ENCODE measurements at places on chromosomes 7 and 10.
A peak's percentile ranks its signal among the peaks of the same experiment; 100 is the strongest.

GRCh38 chr10:106312087-106312486, 852.4 kb downstream of the SORCS1 start:
- no peak for DNase-seq

DNA sequence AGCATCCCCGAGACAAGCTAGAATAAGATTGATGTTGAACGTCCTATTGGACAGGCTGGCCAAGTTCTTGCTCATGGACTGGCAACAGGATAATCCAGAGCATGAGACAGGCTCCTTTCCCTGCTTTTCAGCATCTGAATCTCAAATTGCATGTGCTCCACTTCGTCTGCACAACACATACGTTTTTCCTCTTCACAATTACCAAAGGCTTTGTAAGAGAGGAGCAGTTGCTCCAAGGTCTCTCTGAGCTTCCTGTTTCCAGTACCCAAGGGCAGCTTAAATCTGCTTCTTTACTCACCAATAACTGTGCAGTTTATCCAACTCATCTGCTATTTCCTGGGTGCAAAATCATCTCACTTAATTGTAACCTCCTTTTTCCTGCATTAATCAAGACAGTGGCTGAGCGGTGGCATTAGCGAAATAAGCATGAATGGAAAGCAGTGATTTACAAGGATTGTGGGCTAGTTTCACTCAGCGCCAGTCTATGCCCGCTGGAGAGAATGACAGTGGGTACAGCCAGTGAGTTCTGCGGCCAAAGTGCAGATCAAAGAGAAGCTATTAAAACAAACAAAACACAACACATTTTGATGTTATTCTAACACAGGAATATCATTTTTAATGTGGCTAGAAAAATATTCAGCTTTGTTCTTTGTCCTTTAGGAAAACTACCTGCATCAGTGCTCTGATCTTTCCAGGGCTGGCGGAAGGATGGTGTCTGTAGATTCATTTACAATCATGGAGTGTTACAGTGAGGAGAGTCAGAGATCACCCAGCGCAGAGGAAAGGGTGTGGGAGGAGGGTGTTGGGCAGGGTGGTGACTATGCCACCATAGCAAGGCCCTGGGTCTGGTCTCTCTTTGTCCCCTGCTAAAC, 79.8 kb downstream of the CHN2 start:
- DNase-seq = no peak

DNA sequence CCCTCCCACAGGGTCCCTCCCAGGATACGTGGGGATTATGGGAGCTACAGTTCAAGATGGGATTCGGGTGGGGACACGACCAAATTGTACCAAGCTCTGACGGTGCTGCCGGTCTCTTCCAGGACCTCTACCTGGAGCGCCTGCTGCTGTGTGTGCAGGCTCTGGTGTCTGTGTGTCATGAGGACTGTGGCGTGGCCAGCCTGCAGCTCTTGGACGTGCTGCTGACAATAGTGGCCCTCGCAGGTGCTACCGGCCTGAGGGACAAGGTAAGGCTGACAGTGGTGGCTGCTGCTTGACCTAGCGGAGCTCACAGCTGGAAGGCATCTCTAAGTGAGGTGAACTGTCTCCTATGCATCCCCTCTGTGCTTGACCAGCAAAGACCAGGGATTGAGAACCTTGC, 34.5 kb upstream of the PRKAR1B start:
- no peak for DNase-seq

- DNase-seq = no peak
Measured at GRCh38 chr10:91424016-91424415, 13.9 kb downstream of the HECTD2 start.

DNA sequence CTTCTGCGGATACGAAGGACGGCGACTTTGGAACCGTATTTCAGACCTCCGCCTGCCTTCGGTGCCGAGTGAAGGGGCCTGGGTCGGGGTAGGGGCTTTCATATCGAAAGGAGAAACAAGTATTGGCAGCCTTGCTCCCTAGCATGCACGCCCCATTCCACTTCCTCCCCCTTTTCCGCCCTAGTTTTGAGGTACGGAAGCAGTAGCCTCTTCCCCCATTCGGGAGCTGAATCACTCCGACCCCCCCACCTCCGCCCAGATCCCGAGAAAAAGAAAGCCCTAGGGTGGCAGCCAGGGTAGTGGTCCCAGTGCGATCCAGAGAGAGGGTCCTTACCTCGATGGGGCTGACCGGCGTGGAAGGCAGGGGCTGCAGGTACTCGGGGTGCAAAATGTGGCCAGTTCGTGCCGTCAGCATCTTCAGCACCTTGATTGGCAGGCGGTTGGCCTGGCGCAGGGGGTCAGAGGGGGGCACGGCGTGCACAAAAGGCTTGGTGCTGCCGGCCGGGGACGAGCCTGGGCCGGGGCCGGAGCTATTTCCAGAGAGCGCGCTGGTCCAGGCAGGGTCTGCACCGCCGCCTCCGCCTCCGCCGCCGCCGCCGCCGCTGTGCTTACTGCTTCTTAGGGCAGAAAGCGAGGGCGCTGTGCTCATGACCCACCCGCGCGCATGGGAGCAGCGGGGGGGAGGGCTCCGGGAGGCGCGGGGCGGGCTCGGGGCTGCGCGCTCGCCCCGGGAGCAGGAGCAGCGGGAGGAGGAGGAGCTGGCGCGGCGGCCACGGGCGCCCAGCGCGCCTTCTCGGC, 594 bp downstream of the ZNF503 start:
- no peak for DNase-seq

DNA sequence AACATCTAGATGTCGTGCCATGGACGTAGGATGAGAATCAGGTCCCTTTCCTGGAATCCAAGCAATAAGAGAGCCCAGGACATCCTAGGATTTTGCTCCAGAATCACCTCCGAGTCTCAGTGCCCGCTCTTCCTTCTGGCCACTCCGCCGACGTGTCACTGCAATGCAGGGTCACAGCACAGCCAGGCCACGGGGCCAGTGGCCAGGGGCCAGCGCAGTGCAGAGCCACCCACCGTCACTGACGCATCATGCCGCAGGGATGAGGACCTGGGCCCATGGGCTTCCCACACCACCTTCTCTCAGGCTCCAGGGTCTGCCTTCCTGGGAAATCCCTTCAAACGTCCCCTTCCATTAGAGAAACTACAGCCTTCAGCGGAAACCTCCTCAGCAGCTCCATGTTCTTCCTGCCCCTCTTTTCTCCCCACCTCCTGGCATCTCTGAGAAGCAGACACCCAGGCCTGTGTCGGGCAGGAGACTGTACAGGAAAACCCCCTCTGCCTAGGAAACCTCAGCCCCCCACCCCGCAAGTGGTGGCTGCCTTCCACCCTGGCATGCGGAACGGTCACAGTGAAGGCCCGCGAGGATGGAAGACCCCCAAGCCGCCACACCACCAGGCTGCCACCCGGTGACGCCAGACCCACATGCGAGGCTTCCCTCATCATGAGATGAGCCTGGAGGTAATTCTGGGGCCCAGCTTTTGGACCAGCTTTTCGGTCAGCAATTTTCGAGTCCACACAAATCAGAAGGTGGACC, 32.1 kb downstream of the STK32C start:
- DNase-seq = no peak

- DNase-seq = no peak
Measured at GRCh38 chr10:15180736-15181135, 12.2 kb upstream of the NMT2 start.

- peak; percentile 64 for DNase-seq
Measured at GRCh38 chr7:51162724-51163329, 153.8 kb downstream of the COBL start.

GRCh38 chr7:17019106-17019505, 137.3 kb upstream of the AGR3 start:
- no peak for DNase-seq

DNA sequence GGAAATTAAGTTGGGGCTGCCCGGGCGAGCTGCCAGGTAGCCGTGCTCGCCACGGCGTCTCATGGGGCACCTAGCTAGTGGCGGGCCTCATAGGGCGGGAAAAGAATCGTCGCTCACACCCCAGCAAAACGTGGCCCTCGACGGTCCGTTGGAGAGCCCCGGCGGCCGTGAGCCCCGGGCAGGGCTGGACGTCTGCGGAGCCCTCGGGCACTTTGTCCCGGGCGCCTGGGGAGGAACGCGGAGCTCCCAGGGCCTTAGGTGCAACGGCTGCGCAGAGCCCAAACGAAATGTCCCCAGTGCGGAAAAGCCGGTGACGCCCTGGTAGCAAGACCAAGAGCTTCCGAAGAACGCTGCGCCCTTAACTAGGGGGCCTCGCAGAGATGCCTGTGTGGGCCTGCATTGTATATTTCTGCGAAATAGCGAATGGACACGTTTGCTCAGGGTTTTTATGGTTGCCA, 866 bp upstream of the SFMBT2 start:
- DNase-seq = no peak

GRCh38 chr7:68697796-68698280, 900.4 kb upstream of the AUTS2 start:
- no peak for DNase-seq

- peak; percentile 7 for DNase-seq
Measured at GRCh38 chr10:27741173-27742091, 4.2 kb downstream of the MKX start.

DNA sequence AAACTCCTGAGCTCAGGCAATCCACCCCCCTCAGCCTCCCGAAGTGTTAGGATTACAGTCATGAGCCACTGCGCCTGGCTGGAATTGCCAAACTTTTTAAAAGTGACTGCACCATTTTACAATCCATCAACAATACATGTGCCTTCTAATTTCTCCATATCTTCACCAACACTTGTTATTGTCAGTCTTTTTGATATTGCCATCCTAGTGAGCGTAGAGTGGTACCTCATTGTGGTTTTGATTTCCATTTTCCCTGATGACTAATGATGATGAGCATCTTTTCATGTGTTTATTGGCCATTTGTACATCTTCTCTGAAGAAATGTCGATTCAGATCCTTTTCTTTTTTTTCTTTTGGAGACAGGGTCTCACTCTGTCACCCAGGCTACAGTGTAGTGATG, 21.7 kb upstream of the STRIP2 start:
- DNase-seq = no peak

- no peak for DNase-seq
Measured at GRCh38 chr10:110773693-110774068, 98.0 kb upstream of the PDCD4 start.

- DNase-seq = no peak
Measured at GRCh38 chr10:71080381-71081228, 131.8 kb upstream of the UNC5B start.

DNA sequence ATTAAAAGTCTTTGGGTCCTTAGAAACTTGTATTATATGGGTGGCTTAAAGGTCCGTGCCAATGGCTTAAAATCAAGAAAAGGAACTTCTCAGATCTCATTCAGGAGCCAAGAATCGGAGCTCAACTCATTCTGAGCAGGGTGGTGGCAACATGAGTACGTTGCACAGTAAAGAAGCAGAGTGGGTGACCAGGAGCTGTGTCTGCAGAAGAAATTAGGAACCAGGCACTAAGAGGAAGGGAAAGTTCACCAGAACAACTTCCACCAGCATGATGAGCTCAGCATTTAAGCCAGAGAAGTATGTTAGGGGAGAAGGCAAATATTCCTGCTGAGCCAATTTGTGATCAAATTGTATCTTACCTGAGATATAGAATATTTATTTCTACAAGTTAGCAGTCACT, 236.0 kb upstream of the NRP1 start:
- no peak for DNase-seq
